ENCODE measurements at places on chromosomes 12 and 14.

DNA sequence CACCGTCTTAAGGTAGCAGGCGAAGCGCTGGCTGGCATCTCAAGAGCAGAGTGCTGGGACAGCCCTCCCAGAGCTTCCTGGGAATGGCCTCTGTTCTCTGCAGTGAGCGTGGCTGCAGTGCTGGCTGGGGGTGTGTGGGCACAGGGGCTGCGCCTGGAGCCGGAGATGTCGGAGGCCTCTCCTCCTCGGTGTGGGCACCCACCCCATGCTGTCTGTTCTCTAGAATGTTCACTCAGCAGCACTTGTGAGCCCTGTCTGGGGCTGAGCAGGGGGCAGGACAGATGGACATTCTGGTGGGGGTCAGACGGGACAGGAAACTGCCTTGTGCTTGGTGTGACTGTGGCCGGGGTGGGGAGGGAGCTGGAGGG is 15.9 kb downstream of the FBRSL1 start:
- DNase-seq: no peak

DNA sequence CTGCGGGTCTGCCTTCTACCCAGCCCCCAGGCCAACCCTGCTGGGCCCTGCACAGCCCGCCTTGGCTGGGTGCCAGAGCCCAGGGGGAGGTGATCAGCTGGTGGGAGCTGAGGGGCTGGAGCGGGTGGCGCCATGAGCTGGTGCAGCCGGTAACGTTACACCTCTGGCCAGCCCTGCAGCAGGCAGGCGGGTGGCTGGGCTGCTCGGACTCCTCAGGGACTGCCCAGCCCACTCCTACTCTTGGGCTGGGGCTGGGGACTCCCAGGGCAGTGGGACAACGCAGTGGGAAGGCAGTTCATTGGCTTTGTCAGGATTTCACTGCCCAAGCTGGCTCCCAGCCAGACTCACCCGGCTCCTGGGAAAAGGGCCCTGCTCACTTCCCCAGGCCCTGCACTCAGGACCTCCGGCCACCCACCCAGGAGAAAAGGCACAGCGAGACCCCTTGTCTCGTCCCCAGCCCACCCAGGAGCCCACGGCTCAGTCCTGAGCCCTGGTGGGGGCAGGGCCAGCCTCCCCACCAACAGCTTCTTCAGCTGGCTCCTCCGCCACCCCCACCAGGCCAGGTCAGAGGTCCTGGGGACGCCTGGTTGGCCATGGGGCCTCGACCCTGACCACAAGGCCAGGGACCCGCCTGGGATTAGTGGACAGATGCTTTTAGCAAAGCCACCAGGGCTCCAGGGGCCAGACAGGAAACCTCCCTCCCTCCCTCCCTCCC is 1.0 kb downstream of the PGF start:
- no peak for DNase-seq

GRCh38 chr12:21819236-21819635 is 44.7 kb upstream of the KCNJ8 start:
- DNase-seq: no peak

- no peak for DNase-seq
These were observed 331.2 kb upstream of the SFSWAP start for GRCh38 chr12:131379738-131380137.

DNA sequence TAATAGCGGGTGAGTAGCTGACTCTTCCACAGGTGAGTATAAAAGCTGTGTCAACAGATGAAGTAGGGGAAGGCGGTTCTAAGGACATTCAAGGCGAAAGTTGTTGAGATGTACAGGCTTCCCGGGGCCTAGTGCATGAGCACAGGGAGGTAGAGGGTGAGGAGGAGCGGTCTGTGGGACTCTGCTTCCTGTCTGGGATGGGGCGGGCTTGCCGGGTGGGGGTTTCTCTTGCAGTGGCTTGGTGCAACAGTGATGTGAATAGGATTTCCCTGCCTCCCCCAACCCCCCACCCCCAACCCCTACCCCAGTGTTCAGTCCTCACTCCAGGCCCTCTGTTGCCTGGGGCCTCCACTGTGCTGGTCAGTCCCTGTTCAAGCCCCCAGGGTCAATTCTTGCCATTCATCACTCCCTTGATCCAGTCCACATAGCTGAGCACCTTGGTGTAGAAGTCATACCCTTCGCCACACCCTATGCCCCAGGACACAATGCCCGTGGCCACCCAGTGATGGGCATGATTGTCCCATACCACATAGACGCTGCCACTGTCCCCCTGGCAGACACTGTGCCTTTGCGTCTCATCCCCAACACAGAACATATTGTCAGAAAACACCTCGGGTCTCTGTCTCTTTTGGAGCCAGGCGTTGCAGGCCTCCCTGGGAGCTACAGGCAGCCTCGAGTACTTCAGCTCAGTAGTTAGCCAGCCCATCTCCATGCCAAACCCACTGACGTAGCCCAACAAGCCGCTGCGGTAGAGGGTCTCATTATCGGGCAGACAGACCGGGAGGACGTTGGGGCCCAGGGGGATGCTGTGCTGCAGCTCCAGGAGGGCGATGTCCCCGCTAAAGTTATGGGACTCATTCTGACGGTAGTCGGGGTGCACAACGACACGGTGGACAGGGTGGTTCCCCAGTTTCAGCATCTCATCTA is 4.0 kb upstream of the C1R start:
- no peak for DNase-seq

GRCh38 chr12:88433997-88434703 is 146.1 kb downstream of the KITLG start:
- DNase-seq: no peak

DNA sequence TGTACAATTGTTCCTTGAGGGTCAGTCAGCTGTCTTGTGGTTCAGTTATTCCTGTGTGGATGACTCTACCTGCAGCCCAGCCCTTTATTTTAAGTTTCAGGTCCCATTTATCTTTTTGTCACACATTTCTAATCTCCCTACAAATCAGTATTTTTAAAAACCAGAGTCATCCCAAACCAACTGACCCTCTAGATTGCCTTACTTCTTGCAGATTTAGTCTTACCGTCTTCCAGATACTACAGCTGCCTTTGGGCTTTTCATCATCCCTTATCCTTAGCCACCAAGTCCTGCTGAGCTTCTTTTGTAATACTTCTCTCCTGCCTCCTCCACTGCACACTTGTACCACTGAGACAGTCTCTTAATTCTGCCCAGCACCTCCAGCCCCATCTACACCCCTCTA is 54.9 kb downstream of the PRKCH start:
- DNase-seq: no peak

DNA sequence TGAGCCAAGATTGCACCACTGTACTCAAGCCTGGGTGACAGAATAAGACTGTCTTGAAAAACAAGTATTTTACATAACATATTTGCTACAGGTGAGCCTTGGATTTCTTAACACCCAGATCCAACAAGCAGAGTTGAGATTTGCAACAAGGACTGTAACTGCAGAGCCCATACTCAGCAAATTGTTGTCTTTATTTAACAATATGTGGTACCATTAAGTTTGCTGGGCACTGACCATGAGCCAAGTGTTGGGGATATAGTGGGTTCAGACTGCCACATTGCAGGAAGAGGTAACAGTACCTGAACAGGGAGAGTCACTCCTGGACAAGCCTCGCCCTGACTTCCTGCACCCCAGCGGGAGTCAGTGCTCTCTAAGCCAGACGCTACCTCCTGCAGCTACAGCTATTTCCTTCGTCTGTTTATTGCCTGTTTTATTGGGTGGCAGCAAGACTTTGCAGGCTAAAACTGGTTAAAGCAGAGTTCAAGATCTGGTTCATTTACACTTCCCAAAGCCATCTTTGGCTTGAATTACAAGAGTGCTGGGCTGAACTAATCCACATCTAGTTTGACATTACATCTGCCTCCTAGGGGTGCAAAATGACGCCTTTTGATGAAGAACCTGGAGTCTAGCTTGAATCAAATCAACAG is 12.5 kb downstream of the AHSA1 start:
- DNase-seq: no peak

GRCh38 chr12:40730281-40730680 is 38.0 kb downstream of the CNTN1 start:
- no peak for DNase-seq

DNA sequence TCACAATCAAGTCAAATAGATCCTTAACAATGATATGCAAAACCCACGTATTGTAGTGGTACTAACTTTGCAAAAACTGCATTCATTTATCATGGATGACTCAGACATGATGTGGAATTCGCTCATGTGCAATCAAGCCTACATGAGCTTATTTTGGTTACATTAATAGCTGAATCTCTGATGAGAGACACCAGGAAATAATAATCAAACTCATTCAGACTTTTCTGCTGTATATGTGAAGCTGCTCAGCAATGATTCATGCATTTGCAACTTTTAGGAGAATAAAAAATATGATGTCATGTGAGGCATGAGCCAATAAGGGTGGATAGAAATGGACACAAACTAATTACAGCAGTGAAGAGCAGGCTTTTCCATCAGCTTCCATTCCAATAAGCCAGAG is 1075.8 kb upstream of the TMEM132C start:
- no peak for DNase-seq

DNA sequence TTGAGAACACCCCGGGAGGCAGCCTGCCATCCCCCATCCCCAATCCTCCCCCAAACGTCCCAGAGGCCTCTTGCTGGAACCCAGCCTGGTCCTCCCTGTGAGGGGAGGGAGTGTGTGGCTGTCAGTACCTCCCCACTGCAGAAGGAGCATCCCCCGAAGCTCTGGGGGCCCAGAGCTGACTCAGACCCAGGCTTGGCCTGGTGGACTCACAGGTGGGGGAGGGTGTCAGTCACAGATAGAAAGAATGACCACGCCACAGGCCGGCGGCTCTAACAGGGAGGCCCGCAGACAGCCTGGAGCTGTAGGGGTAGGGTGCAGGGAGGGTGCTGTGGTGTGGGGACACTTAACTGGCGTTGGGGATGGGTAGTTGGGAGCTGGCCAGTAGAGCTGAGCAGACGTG is 5.3 kb downstream of the HHIPL1 start:
- no peak for DNase-seq

Data from GM19239 (cell line).